Hematopoietic multipotent progenitor cell treated with erythropoietin and hydrocortisone succinate and interleukin-3 and kit ligand, for 8 days (in vitro differentiated cells): ENCODE measurements at places on chromosomes 2 and 18.

- no peak for DNase-seq
Observed at GRCh38 chr2:205701509-205701908, 19.2 kb downstream of the NRP2 start.

GRCh38 chr2:68441179-68441993, 25.7 kb downstream of the FBXO48 start:
- DNase-seq, result peak; percentile 97

DNA sequence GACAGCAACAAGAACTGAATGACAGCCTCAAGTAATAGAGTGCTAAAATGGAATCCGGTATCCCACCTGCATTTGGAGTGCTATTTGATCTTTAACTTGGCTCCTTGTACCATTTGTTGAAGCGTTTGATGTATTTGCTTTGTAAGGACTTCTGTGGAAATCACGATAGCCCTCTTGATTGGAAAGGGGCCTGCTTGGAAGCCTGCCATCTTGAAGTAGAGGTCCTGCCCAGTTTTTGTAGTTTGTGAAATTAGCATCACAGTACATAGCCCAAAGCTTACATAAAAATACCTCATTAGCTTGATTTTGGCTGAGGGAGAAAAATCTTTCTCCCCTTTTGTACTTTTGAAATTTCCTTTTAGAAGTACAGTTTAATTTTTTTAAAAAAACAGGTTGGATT, 2.7 kb downstream of the CDCA7 start:
- no peak for DNase-seq

DNA sequence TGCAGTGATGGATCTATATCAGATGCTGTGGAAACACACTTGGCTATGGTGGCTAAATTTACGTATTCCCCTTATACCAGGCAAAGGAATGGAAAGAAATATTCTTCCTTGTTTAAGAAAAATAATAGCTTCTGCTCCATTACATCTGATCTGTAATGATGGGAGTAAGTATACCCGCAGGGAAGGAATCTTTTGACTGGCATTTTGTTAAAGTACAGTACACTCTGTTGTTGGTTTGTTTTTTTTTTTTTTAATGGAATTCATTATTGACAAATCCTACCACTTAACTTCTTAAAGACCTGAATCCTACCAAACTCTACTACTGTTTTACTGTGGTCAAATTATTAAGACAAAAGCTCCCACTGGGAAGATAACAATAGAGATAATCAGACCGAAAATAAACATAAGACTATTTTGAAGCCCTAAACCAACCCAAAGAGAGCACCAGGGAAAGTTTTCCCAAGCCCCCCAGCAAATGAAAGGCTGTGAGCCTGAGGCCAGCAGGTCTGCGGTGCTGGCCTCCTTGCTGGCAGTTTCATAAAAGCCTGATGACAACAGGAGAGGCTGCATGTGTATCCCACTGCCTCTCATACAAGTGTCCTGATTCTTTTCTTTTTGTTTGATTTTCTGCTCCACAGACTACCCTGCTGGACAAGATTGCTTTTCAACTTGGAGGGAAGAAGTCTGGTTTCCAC, 101.0 kb downstream of the SLC25A12 start:
- DNase-seq, result no peak

- DNase-seq, result no peak
Observed at GRCh38 chr2:29322011-29322410, 206.8 kb downstream of the CLIP4 start.

DNA sequence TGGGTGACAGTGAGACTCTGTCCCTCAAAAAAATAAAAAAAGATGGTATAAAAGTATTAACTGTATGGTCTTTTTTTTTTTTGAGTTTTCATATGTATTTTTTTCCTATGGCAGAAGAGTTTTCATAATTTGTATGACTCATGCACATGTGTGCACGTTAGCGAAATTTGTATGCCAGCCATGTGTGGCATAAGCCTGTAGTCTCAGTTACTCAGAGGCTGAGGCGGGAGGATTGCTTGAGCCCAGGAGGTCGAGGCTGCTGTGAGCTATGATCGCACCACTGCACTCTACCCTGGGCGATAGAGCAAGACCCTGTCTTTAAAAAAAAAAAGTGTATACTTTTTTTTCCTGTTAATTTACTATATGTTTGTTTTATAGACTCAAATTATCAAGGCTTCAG, 160.8 kb downstream of the TGIF1 start:
- no peak for DNase-seq

- DNase-seq, result peak; percentile 97
Observed at GRCh38 chr2:144151405-144151804, 368.5 kb downstream of the ZEB2 start.

DNA sequence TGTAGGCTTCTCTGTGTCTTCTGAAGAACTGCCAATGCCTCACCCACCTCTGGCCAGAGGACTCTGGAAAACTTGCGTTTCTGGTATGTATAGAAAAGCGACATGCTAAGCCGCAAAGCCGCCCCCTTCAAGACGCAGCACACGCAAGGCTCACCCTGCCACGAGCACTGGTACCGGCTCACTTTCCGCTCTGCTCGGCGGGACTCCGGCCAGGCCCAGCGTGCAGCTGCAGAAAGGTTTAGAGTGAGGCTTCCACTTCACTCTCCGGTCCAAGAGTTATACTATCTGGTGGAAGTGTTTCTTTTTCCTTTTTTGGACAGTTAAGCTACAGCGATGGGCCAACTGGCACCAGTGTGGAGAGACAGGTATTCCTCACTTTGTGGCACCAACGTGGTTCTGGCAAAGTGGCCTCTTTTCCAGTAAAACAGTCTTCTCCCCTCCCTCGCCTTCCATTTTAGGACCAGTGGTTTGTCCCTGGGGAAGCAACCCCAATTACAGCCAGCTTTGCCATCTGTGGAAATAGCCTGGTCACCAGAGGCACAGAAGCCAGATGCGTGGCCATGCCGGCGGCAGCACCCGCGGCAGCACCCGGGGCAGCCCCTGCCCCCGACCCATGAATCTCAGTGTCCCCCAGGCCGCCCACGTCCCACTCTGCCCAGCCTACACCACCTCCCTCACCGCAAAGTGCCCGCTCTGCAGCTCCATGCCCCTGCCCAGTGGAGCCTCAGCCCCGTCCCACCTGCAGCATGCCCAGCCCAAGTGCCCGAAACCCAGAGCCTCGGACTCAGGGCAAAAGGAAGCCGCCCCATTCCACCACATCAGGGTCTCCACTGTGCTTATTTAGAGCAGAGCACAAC, 91.6 kb upstream of the CTDP1 start:
- no peak for DNase-seq

DNA sequence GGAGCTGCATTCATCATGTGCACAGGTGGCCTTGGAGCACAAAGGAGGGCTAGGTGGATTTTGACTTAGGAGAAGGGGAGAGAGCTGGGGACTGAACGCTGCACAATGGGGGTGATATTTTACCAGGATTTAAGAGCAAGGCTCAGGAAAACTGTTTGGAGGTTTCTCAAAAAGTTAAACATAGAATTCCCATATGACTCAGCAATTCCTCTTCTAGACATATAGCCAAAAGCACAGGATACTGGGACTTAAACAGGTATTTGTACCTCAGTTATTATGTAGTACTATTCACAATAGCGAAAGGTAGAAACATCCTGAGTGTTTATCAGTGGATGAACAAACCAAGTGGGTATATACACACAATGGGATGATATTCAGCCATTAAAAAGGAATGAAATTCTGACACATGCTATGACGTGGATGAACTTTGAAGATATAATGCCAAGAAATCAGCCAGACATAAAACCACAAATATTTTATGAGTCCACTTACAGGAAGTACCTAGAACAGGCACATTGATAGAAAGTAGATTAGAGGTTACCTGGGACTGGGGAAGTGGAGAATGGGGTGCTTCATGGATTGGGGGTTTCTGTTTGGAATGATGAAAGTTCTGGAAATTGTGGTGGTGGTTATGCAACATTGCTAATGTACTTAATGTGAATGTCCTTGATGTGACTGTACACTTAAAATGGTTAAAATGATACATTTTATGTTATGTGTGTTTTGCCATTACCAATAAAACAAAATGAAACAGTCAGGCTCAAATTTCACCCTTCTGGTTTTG, 216.9 kb downstream of the HAUS1 start:
- DNase-seq, result no peak
